GM10248 (cell line): ENCODE measurements at places on chromosomes 3 and 15.

DNA sequence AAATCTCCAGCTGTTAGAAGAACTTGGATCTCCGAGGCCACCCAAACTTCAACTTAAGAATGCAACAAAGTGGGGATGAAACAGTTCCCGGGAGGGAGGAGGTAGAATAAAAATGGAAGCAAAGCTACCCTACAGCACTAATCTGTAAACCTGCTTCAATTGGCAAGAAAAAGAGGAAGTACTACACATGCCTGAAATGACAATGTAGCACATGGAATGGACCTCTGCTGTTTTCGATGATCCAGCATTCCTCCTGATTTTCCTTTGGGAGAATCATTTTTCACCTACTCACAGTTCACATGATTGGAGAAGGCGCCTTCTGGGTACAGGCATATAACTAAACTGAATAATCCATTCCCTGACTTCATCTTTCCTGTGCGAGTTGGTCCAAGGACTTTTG lies 1081.5 kb downstream of the FHIT start:
- no peak for DNase-seq

DNA sequence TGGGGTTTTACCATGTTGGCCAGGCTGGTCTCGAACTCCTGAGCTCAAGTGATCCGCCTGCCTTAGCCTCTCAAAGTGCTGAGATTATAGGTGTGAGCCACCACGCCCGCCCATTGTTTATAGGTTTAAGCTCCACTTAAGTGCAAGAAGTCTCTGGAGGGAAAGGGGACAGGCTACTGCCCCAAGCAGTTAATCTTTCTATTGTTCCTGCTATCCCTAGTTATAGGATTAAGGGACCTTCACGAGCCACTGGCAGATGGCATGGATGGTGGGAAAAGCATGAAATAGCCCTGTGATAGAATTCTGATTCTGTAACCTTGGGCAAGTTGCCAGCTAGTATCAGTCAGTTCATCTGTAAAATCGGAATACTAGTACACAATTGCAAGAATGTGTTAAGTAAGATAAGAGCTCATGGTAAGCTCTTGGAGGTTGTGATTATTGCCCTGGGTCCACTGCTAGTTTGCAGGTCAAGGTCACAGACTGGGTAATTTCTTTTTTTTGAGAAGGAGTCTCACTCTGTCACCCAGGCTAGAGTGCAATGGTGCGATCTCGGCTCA lies 5.3 kb upstream of the RBPMS2 start:
- DNase-seq = no peak

- no peak for DNase-seq
These were observed 349.6 kb downstream of the ZIC1 start for GRCh38 chr3:147758771-147759170.

GRCh38 chr3:23756206-23756840 lies 49.4 kb upstream of the UBE2E1 start:
- DNase-seq = no peak

DNA sequence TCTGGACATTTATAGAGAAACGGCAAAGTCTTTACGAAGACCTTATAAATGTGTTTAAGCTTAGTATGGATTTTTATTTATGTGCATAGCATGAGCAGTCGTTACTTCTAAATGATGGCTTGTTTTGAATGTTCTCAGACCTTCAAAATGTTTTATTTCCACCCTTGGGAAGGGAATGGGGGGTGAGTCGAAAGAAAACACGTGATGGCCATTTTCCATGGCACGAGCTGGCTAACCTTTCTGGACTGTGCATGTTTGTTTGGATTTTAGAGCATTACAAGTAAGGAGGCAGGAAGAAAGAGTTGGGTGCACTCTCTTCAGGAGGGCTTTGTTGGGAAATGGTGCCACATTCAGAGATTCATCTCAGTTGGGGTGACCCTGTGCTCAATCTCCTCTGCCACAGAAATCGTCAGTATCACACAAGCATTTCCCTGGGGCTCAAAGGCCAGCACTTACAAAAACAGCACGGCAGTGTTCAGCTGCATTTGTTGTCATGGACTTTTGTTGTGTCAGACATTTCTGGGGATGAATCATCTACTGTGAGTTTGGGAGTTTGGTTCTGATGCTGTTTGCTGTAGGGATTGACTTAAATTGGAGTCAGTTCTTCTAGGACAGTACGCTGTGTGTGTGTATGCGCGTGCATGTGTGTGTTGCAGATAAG lies 52.3 kb upstream of the ADAMTS9 start:
- no peak for DNase-seq

- no peak for DNase-seq
These were observed 659.5 kb upstream of the CADM2 start for GRCh38 chr3:84299329-84299728.

DNA sequence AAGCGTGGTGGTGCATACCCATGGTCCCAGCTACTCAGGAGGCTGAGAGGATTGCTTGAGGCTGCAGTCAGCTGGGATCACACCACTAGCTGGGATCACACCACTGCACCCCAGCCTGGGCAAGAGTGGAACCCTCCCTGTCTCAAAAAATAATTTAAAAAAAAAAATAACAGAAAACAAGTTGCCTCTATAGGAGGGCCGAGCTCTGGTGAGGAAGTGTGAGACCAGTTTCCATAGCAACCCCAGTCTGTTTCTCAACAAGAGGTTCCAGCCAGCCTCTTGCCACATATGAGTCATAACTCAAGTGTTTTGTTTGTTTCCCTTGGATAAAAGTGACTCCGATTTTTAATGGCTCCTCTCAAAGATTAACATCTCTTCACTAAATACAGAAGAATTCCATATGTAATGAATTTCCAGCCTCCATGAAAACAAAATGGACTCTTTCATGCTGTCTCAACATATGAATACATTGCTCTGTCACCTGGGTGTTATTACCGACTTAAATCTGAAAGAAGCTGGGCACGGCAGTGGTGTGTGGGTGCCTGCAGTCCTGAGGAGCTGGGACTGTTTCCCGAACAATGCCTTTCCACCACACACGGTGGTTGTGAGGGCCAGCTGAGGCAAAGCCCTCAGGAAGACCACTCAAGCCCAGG lies 19.7 kb downstream of the TMEM43 start:
- DNase-seq = peak; percentile 92

DNA sequence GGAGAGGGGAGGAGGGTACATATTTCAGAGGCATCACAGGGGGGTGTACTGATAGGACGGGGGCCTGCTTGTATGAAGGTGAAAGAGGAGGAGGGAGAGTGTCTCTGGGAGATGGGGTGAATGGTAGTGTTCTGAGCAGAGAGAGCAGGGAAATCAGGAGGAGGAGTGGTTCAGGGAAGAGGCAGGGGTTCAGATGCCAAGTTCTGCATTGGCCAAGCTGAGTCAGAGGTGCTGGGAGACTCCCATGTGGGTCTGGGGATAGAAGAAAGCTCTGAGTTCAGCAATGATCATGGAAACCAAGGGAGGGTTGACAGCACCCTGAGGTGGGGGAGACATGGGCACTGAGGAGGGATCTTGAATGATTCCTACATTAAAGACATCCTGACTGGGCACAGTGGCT lies 3.0 kb downstream of the CYP8B1 start:
- DNase-seq = no peak

GRCh38 chr15:76576523-76577279 lies 240.1 kb downstream of the ISL2 start:
- DNase-seq = no peak

GRCh38 chr3:101072300-101072699 lies 79.1 kb upstream of the ABI3BP start:
- no peak for DNase-seq
